ENCODE measurements at places on chromosomes 5 and 9.

DNA sequence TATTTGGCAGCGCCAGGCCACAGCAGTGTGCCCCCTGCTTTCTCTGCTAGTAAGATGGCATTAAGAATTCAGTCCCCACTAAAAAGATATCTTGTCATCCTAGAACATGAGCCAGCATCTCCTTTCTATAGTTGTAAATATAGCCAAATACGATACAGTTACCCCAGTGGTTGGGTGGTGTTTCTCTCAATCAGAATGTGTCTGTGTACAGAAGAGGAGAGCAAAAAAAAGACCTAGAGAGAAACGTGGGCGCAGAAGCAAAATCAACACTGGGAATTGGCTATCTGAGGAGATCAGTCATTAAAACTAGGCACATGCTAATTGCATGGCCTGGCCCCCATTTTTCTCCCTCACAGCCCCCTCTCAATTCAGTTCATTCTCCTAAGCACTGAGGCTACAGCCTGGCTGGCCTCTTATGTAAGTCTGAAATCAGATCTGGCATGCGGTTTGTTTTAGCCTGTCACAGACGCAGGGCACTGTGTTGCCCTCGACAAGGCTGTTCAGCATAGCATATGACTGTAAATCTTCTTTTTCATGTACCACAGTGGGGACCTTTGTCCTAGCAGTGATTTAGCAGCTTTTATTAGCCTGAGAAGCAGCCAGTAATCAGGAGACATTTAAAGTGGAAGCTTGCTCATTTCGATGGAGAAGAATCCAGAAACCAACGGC is 57.8 kb downstream of the RORB start:
- DNase-seq = no peak

- no peak for DNase-seq
Measured at GRCh38 chr5:81908771-81909170, 63.1 kb upstream of the ATG10 start.

DNA sequence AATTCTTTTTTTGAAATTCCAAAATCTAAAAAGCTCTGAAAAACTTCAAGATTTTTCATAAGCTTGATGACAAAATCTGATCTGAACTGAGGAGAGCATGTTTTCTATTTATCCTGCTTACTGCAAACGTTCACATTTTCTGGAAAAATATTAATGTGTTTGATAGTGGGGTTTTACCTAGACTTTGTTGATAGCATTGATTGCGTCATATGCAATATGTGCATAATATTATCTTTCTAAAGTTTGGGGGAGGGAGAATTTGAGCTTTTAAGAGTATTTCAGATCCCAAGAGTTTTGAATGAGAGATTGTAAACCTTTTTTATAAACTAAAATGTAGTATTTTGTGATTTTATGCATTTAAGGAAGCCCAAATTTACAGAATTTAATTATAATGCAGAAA is 62.8 kb upstream of the CDH6 start:
- DNase-seq = no peak

GRCh38 chr5:126233256-126233655 is 190.0 kb upstream of the GRAMD2B start:
- DNase-seq = no peak

DNA sequence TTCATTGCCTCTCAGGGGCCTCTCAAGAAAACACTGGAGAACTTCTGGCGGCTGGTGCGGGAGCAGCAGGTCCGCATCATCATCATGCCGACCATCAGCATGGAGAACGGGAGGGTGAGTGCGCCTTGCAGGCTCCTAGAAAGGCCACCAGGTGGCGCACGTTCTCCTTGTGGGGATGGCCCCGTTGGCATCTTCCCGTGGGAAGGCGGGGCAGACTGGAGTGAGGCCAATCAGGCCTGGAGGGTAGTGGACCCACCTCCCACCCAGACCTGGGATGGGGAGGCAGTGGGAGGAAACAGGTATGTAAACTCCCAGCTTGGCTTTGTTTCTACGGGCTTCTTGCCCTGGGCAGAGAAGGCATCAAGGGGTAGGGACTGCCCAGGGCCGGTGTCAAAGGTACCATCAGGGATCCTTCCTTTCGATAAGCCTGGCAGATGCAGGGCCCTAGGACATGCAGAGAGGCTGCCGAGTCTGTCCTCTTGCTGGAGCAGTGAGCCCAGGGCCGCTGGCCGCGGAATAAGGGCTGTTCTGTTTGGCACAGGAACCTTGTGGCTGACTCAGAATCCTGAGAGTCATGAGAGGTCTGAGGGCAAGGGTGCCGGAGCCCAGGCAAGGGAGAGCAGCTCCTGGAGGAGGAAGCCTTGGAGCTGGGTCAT is 18.9 kb upstream of the SPTLC1 start:
- peak; percentile 60 for DNase-seq

DNA sequence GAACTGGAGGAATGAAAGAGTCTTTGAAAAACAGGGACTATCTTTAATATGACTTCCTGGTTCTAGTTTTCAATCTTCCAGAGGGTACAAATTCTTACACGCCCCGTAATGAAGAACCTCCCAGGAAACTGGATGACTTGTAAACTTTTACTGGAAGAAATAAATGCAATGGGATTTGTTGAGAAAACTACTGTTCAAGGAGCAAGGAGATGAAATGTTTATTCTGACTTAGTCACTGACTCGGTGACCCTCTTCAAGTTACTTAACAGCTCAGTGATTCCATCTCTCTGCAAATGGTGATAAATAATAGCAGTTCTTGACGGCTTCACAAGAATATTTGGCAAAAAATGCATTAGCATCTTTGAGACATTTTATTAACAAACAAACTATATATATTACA is 858.6 kb downstream of the PTPRD start:
- DNase-seq = no peak

- DNase-seq = no peak
Measured at GRCh38 chr5:143361438-143361837, 42.0 kb downstream of the NR3C1 start.

- no peak for DNase-seq
Measured at GRCh38 chr5:98296426-98296825, 477.0 kb upstream of the RGMB start.

DNA sequence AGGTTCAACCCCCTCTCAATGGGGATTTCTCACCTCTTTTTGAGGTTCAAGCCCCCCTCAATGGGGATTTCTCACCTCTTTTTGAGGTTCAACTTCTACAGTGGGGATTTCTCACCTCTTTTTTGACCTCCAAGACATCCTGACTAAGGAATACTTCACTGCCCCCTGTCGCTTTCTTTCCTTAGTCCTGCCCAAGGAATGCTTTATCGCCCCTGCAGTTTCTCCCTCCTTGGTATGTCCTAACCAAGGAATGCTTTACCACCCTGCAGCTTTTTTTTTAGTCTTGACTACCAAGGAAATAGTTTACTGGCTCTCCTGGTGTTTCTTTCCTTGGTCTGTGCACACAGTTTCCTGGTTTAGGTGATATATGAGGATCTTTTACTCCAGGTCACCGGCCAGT is 9.6 kb upstream of the IRGM start:
- no peak for DNase-seq

- no peak for DNase-seq
Measured at GRCh38 chr5:90326995-90327394, 82.6 kb downstream of the CETN3 start.

DNA sequence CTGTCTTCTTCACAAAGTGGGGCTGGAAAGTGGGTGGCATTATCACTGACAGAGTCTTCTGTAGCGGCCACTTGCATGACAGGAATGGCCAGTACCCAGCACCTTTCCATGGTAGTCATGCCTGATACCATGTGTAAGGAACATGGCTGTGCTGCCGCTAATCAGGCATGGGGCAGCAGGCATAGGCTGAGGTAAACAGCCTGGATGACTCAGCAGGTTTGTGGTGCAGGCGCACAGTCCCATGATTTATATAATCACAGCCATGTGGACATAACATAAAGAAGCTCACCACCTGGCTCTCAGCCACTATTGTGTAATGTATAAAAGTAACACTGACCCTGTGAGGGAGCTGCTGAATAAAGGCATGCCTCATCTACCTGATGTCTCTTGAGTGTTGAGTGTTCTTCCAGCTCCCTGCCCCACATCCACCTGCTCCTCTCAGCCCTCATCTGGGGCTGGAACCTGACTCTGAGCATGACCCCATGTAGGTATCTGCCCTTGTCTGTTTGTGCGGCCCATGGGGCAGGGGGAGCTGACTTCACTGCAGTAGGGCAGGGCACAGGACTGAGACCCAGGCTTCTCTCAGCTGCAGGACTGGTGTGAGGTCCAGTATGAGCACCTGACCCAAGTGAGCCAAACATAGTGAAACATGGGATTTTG is 13.2 kb upstream of the ICE1 start:
- DNase-seq = no peak

GRCh38 chr5:61840361-61840760 is 465.6 kb upstream of the KIF2A start:
- DNase-seq = no peak

DNA sequence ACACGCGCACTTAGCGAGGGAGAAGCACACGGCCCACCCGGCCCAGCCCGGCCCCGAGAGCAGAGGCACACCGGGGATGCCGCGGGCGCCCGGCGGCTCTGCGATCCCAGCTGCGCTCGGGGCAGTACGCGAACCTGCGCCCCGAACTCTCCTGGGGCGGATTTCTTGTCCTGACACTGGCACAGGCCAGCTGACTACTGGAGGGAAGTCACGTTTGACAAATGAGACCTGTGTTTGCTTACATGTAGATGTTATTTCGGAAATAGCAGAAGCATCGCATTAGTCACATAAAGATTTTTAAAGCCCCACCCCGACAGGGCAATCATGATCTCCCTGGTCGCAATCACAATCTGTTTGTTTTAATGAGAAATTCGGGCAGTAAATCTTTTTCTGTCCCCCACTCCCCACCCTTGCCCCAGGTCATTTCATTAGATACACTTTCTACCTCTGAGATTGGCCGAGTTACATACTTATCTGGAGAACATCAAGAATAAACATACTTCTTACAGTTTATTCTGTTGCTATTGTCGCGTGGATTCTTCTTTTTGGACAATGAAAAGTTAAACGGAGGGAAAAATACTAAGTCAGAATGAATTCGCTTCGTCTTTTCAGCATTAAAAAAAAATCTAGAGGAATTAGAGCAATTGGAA is 518.9 kb downstream of the CTNND2 start:
- no peak for DNase-seq

DNA sequence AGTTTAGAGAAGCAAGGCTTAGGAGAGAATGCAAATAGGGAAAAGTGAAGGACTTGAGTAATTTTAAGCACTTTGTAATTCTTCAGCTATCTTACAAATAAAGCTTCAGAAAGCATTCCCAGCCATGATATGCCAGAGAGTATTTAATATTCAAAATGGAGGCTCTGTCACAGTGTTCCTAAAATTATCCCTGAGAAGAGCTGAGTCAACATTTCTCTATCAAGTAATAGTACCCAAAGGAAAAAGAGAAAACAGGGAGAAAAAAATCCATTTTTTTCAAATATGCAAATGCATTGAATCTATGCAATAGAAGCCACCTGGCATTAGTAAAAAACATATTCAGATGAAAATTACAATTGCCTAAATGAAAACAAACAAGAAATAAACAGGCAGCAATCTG is 392.6 kb upstream of the FAM174A start:
- DNase-seq = no peak

DNA sequence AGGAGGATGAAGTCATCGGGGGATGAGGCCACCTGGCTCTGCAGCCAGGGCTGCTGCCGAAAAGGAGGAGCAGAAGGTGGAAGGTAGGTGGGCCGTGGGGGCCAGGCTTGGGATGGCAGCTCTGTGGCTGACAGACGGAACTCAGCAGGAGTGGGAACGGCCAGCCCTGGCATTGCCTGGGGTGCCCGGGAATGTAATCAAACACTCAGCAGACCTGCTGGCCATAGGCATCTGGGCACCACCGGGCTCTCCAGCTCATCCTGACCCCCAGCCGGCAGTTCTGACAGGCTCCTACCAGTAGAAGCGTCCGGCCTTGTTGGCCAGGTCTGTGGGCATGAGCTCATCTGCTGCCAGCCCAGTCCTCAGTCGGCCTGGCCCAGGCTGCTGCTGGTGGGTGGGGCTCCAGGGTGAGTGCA is 4.3 kb upstream of the FAT2 start:
- no peak for DNase-seq

DNA sequence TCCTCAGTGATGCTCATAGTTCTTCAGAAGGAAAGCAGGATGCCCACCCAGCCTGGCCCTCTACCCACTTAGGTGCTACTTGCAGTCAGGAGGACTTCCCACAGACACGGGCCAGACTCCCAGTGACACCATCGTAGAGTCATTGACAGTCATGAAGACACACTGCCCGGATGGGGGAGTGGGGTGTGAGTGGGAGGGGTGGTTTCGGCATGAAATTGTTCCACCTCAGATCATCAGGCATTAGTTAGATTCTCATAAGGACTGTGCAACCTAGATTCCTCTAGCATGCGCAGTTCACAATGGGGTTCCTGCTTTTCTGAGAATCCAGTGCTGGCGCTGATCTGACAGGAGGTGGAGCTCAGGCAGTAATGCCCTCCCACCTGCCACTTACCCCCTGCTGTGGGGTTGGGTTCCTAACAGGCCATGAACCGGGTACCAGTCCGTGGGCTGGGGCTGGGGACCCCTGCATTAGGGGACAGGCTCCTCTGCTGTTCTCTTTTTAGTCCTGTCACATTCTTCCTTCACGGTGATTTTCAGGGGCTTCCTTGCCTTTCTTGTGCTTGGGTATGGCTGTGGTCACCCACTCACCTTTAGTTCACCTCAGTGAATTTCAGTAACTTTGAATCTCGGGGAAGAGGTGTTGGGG is 88.2 kb upstream of the ANKRD55 start:
- DNase-seq = no peak

DNA sequence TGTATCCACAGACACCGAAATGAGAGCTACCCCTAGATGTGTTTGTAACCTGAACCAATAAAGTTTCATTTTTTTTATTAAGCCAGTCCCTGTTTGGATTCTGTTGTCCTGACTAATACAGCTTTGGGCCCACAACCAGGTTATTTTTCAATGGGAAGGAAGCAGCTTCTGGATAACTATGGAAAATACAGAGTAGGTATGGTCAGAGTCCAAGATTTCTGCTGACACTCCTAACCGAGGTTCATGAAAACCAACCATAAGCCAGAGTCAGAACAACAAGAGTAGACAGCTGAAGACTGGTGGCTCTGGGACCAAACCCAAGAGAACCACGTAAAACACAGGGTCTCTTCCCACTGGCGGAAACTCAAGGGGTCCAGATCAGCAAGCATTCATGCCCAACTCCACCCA is 10.8 kb downstream of the KLF9 start:
- DNase-seq = no peak

GRCh38 chr5:95727764-95728191 is 3.4 kb upstream of the RHOBTB3 start:
- no peak for DNase-seq

DNA sequence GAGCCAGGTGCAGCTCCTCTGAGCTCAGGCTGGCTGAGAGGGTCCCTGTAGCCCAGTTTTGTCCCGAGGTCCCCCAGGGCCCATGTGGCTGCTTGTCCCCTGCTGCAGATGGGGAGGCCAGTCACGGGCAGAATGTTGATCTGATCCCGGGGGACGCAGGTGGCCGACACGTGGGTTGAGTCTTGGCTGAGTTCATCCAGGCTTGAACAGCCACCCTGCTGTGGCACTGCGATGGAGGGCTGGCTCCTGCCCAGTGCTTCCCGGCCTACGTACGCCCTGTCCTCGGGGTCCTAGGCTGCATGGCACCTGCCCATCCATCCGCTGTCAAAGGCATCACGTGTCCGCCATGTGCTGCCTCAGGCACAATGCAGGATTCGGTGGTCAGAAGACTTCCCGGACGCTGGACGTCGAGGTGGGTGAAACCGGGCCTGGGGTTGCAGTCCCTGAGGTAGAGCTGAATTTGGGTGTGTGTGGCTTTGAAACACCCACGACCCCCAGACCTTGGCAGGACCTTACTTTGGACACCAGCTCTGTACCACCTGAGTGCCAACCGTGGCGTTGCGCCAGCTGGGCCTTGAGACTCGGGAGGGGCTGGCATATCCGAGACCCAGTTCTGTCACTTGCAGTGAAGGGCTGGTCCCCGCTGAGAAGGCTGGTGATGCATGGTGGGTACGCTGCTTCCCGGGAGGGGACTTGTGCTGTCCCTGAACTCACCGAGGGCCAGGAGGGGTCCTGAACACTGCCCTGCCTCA is 22.3 kb downstream of the RXRA start:
- DNase-seq = no peak

Measured in stimulated activated CD4-positive, alpha-beta T cell treated with anti-CD3 and anti-CD28 coated beads, Interleukin-1b, Interleukin-23, amount 100 ng/mL, for 4 hours (primary cell).